ENCODE measurements at places on chromosomes 13 and 19. TPM values are rescaled to one million over a fixed set of nuclear protein-coding genes. Genes with fewer than 3 reads are reported as not detected.

Gene NANOS3
- 0.52 TPM for total RNA-seq

Gene AMER2
- total RNA-seq: not detected

Gene ZNF497
- total RNA-seq: 0.99 TPM

Gene SBSN
- not detected for total RNA-seq

Gene CYP4F3
- total RNA-seq: 0.18 TPM

Gene SMIM44
- total RNA-seq: not detected

Gene PPP1R13L
- total RNA-seq: 6.8 TPM

Gene ZNF224
- total RNA-seq: 8.6 TPM

Gene DACH1
- 0.05 TPM for total RNA-seq

Gene WDR87
- total RNA-seq: not detected

Gene IQCN
- 0.42 TPM for total RNA-seq

Gene TUBGCP3
- total RNA-seq: 51.8 TPM

Gene CLDND2
- total RNA-seq: 3.8 TPM

Gene C1QTNF9
- total RNA-seq: not detected

Gene LGI4
- total RNA-seq: 0.14 TPM

Gene ZNF101
- 33.2 TPM for total RNA-seq

Gene CALR3
- total RNA-seq: not detected

Gene FBXO27
- 0.18 TPM for total RNA-seq

Gene KLK1
- 1.1 TPM for total RNA-seq

Gene ZNF557
- total RNA-seq: 12.1 TPM

Gene VSTM2B
- not detected for total RNA-seq

Gene ZIK1
- 5.6 TPM for total RNA-seq

Gene NCAN
- total RNA-seq: 0.05 TPM

Gene C5AR2
- not detected for total RNA-seq

Gene RDH8
- not detected for total RNA-seq

Gene FOXO1
- 64.0 TPM for total RNA-seq

Gene DYRK1B
- total RNA-seq: 3.2 TPM

Gene DCT
- not detected for total RNA-seq

Gene B3GNT3
- 0.52 TPM for total RNA-seq

Gene PBX4
- total RNA-seq: 8.9 TPM

Gene TEX29
- 0.40 TPM for total RNA-seq

Gene ZNF888
- total RNA-seq: 1.3 TPM

Gene PCDH20
- total RNA-seq: not detected

Gene FFAR1
- not detected for total RNA-seq

Gene DNAAF3
- total RNA-seq: not detected

Gene MEIS3
- total RNA-seq: 0.16 TPM

Gene LYL1
- total RNA-seq: 1.9 TPM
